ENCODE measurements at places on chromosomes 7 and 10.
A peak's percentile ranks its signal among the peaks of the same experiment; 100 is the strongest.

DNA sequence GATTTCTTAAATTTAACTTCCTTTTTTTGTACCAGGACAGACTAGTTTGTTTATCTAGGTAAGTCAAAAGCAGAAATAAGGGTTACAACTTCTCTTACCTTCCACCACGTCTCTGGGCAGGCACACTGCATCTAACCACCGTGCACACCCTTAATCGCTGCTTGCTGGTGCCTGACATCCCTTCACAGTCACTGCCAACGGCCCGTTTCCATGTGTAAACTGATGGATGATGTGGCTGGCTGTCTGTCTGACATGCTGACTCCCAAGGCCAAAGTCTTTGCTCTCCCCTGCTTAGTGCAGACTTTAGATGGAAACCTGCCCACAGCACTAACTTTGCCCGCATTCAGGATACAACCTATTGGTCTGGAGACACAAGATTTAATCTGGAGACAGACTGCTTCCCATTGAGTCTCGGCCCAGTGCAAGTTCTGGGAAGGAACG is 1.1 kb downstream of the TMEM273 start:
- DNase-seq = no peak

- DNase-seq = no peak
These were observed 573.4 kb upstream of the CNTNAP2 start for GRCh38 chr7:145543242-145543641.

- peak; percentile 55 for DNase-seq
These were observed 563 bp upstream of the JMJD1C start for GRCh38 chr10:63466144-63466935.

GRCh38 chr7:145009876-145010275 is 174.0 kb upstream of the TPK1 start:
- DNase-seq = no peak

DNA sequence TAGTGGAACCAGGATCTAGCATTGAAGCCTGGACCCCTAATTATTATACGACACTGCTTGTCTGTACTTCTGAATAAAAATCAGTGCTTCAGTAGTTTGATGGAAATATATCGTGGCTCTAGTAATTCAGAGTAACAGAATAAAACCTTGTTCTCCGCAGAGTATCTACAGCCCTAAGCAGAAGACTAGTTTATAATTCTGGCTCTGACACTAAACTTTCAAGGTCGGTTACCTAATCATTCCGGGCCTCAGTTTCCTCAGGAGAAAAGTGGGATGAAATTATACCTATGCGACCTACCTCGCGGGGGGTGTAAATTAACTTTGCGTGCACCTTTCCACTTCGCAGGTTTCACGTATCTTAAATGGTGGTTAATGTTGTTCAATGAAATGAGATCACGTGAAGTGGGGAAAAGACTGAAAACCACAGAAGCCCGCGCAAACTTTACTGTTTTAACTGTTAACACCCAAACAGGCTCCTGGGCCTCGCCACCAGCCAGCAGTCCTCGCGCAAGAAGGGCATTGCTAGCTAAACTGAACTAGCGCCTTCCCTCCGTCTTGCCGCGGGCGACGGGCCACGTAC is 615 bp downstream of the THAP5 start:
- no peak for DNase-seq

DNA sequence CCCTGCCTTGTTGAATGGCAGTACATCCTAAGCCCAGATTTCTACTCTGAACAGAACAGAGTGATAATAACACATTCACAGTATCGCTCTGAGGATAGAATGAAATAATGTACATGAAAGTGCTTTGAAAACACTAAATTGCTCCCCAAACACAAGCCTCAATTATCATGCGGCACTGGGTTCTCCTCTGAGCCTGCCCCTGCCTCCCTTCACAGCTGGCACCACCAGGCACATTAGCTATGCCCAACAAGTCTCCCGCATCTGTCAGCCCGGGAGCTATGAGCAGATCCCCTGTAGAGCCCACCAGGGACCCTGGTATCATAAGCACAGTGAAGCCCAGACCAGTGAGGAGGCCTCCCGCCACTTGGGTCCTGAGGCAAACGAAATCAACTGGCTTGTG is 405.5 kb downstream of the GRID1 start:
- DNase-seq = no peak

DNA sequence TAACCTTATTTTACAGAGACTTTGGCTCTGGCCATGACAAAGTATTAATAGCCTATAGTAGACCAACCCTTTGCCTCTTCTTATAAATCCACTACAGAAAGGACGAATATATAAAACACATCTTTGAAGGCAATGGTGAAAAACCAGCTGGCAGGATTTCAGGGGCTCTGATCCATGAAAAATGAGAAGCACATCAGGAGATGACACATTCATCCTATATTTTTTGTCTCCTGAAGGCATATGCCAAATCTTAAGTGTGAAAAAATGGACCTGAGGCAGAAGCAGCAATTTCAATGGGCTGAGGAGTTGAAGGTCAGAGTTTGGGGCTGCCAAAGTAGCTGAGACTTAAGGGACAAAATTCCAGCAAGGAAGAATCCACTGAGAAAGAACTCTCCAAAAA is 14.4 kb downstream of the RNF216 start:
- DNase-seq = peak; percentile 4

DNA sequence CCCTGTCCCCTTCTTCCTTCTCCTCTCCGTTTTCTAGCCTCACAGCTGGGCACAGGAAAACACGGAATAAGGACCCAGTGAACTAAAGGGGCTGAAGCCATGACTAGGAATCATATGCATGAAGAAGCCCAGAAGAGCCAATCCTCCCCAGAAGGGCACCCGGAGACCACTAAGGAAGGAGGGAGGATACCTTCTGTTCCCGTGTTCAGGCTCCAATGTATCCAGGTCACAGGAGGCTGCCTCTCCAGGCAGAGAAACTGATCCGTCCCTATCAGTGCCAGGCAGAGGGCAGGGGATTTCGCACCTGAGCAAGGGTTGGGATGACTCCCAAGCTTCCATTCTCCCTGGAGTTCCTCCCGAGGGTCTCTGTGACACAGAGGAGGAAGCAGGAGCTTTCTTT is 246.6 kb downstream of the SNX10 start:
- DNase-seq = no peak

GRCh38 chr7:116933465-116933864 is 19.8 kb upstream of the ST7 start:
- DNase-seq = no peak

DNA sequence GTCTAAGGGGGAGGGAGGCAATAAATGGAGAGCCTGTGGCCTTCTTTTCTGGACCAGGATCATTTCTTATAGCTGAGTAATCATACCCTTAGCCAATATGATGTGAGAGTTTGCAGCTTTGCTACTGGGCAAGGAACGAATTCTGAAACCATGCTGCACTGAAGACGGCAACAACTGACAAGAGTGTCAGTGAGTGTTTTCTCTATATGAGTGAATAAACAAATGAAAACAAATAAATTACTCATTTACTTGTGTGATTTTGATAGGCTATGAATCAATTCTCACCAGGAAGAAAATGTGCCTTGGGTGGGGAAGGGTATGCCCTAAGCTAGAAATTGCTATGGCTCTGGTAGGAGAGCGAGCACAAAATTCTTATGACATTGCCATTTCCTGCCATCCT is 79.4 kb upstream of the LRRN3 start:
- DNase-seq = no peak

- peak; percentile 64 for DNase-seq
These were observed 211.4 kb downstream of the THSD7A start for GRCh38 chr7:11620406-11621253.
